ENCODE measurements at places on chromosomes 4 and X. TPM values are rescaled to one million over a fixed set of nuclear protein-coding genes. Genes with fewer than 3 reads are reported as not detected.

DNA sequence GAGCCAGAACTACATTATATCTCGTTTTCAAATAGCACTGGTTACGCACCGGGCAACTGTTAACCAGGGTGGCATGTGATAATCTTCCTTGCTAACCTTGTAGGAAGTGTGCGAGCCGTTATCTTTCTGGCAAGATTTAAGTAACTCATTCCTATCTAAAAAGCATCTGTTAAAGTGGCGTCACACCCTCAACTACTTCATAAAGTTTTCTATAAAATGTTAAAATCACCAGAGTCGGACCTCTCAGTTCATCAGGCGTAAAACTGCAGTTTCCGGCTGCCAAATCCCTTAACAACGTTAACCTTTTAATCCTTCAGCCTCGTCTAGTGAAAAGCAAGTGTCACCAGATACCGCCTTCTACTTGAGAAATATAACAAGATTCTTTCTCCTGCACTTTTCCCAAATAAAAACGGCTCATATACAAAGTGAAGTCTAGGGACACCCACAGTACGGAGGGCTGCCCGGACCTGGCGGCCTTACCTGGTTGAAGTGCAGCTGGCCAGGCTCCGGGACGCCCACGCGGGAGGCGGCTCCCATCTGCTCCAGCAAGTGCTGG, 1.2 kb downstream of the SLC39A8 start:
- DNase-seq: no peak

GRCh38 chrX:140712413-140713173, 3.0 kb downstream of the LINC00632 start:
- DNase-seq: no peak

GRCh38 chr4:15875663-15876460, 62.7 kb downstream of the FGFBP1 start:
- DNase-seq: no peak

DNA sequence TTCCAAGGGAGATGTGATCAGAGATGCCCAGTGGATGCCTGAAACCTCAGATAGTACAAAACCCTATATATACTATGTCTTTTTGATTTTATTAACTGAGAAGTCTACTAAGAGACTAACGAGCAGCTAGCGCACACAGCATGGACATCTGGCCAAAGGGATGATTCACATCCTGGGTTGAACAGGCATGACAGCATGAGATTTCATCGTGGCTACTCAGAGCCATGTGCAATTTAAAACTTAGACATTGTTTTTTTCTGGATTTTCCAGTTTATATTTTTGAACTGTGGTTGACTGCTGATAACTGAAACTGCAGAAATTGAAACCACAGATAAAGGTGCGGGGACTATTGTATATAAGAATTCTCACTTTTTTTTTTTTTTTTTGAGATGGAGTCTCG, 2252.9 kb upstream of the AGA start:
- DNase-seq: no peak

DNA sequence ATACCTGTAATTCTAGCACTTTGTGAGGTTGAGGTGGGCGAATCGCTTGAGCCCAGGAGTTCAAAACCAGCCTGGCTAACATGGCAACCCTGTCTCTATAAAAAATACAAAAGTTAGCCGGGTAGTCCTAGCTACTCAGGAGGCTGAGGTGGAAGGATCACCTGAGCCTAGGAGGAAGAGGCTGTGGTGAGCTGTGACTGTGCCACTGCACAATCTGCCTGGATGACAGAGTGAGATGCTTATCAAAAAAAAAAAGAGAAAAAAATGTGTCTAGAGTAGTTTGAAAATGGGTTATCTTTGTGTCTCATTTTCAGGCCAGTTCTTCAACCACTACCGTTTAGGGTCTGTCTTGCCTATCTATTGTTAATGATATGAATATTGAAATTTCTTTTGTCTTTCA, 98.1 kb downstream of the EGF start:
- DNase-seq: no peak

GRCh38 chr4:85707611-85708010, 232.7 kb downstream of the ARHGAP24 start:
- DNase-seq: no peak

CXCL13 gene
- total RNA-seq: not detected

SLC10A4 gene
- not detected for total RNA-seq

NSUN7 gene
- total RNA-seq: 1.6 TPM

Measured in glomerular endothelial cell (primary cell).